ENCODE measurements at places on chromosomes 16 and 17. TPM values are rescaled to one million over a fixed set of nuclear protein-coding genes. Genes with fewer than 3 reads are reported as not detected.

HS3ST3A1 gene
- 0.61 TPM for total RNA-seq

WNT9B gene
- total RNA-seq: not detected

CA10 gene
- total RNA-seq: not detected

SLC25A39 gene
- total RNA-seq: 148 TPM

ARRB2 gene
- 27.2 TPM for total RNA-seq

TMEM235 gene
- total RNA-seq: not detected

GAS2L2 gene
- 0.08 TPM for total RNA-seq

TMEM220 gene
- total RNA-seq: 26.1 TPM

DNAJC7 gene
- 84.6 TPM for total RNA-seq

LDAF1 gene
- total RNA-seq: 58.9 TPM

PRR29 gene
- not detected for total RNA-seq

CXCL16 gene
- 36.2 TPM for total RNA-seq

METTL2A gene
- 22.1 TPM for total RNA-seq

GAS7 gene
- 6.3 TPM for total RNA-seq

EMP2 gene
- total RNA-seq: 111 TPM

TCAP gene
- total RNA-seq: 0.43 TPM

SPATA32 gene
- total RNA-seq: not detected

KRTAP2-1 gene
- not detected for total RNA-seq

SMIM36 gene
- total RNA-seq: not detected

CHST4 gene
- total RNA-seq: not detected

OTOP3 gene
- 2.4 TPM for total RNA-seq

TEKT5 gene
- total RNA-seq: 0.50 TPM

KRT14 gene
- 0.40 TPM for total RNA-seq

GOSR1 gene
- total RNA-seq: 46.8 TPM

KRTAP3-2 gene
- total RNA-seq: not detected

ADAM11 gene
- total RNA-seq: not detected

GNG13 gene
- total RNA-seq: 0.40 TPM

CENPX gene
- 83.3 TPM for total RNA-seq

PDF gene
- total RNA-seq: 20.5 TPM

PRAC1 gene
- total RNA-seq: 261 TPM

PLK1 gene
- total RNA-seq: 6.6 TPM
